ENCODE measurements at places on chromosomes 1 and 21. TPM values are rescaled to one million over a fixed set of nuclear protein-coding genes. Genes with fewer than 3 reads are reported as not detected.

NLRP3 gene
- 1.7 TPM for total RNA-seq

DNA sequence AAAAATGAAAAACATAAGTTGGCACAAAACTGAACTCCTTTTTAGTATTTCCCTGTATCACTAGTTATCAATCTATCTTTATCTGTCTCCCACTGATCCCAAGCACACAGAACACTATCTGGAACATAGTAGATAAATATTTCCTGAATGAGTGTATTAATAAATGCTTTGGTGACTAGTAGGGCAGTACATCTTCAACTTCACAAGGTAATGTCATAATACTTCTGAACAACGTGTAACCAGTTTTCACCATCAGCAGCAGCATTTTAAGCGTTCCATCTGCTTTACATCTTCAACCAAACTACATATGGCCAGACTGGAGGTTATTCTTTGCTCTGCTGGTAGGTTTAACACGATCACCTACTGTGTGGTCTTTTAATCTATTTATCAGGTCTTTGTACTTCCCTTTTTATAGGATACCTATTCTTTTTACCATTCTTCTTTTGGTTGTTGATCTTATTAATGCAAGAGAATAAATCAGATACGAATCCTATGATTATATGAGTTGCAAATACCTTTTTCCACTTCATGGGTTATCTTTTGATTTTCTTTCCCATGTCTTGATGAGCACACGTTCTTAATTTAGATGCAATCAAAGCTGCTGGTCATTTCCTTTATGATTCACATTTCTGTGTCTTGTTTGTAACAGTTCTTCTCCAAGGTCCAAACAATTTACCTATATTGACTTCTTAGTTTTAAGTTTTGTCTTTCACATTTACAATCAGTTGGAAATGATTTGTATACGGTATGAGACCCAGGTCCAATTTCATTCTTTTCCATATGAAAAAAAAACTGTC is 16.3 kb downstream of the GPBP1L1 start:
- no peak for DNase-seq

DNA sequence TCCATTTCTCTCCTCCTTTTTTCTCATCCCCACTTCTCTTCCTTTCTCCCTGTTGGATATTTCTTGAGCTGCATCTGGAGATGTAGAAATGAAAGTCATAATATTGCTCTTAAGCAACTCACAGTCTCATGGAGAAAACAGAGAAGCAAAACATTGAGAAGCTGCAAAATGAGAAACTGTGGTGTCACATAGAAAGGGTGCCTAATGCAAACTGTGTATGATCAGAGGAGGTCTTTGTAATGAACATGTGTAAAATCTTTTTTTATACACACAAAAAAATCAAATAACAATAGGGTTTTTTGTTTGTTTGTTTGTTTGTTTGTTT is 11.8 kb upstream of the SLAMF7 start:
- no peak for DNase-seq

DNA sequence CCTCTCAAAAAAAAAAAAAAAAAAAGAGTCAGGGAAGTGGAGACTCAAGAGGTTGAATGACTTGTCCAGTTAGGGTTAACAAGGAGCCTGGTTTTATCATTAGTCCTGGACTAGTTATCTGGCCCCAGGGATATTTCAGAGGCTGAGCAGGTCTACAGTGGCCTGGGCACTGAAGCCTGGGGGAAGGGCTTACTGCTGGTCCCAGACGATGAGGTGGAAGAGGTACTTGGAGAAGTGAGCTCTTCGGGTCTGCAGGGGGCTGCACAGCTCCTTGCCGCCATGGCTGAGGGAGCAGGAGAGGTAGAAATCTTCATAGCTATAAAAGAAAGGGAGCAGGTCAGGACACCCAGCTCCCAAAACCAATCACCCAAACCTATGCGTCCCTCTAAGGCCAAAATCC is 40.1 kb downstream of the PIK3C2B start:
- DNase-seq = no peak

DNA sequence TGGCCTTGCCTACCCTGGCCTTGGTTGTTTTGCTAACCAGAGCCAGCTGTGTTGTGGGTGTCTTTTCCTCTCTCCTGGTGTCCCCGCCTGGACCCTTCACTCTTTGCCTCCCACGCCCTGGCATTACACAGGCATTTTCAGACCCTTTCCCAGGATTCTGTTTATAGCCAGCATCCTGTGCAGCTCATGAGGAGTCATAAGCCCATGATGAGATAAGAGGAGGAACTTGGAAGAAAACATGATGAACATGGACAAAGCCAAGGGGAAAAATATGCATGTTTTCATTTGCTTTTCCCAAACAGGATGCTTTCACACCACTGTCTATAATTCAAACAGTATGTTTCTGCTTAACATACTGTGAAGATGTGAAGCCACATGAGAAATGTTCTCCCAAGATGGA is 18.7 kb upstream of the WARS2 start:
- DNase-seq = no peak
